ENCODE measurements at places on chromosomes 11 and 22.

- no peak for DNase-seq
Observed at GRCh38 chr11:33965032-33965431, 73.2 kb upstream of the LMO2 start.

- no peak for DNase-seq
Observed at GRCh38 chr11:76621868-76622267, 48.7 kb downstream of the LRRC32 start.

DNA sequence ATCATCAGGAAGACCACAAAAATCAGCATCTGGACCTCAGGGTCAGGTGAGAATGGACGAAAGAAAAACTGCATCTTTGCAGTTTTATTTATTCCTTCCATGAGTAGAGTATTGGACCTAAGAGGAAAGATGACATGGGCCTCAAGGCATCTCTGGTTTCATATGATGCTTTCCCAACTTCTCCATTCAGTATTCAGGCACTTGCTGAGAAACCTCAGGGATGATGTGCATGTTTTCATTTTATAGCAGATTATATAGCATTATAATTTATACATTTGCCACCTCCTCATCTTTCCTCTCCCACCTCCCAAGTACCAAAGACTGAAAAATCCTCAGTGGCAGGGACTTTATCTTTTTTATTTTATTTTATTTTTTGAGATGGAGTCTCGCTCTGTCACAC is at the start of gene OR10V1:
Gene OR10V1, minus strand, starts transcription at position 101 of the 400 bp plus-strand sequence. Its CDS starts 0 bp downstream, at position 101.
- no peak for DNase-seq

GRCh38 chr11:118749429-118749828 is 41.5 kb downstream of the DDX6 start:
- DNase-seq = no peak

DNA sequence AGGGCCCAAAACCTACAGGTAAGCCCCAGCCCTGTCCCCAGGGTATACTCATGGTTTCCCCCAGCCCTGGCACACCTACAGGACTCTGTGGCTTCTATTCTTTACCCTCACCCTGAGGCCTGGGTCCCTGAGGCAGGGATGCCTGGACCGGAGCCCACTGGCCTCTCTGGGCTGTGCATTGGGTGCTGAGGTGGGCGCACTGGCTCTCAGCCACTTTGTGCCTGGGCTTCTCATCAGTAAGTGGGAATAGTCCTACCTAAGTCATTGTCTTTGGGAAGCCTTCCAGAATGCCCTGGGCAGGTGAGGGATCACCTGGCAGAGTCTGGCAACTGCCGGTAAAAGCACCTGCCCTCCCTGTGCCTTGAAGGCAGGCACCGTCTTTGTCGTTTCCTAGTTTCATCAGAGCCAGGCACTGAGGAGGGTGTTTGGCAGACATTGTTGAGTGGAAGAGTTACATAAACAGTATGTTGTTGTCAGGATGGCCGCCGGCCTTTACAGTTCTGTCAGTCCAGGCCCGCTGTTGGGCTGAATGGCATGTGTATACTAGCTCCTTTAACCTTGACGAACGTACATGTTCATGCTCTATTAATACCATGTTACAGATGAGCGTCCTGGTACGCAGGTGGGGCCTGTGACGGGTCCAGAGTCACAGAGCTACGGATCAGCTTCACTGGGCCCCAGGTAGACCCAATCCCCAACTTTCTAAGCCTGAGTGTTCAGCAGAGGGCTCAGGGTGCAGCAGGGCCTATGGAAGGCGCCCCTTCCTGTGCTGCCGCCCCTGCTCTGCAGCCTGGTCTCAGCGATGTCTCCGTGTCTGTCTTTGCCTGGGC is 23.0 kb downstream of the SHANK3 start:
- DNase-seq = no peak

GRCh38 chr22:23722160-23722559 is 28.8 kb downstream of the ZNF70 start:
- DNase-seq = no peak

GRCh38 chr11:1982873-1983600 is 14.6 kb downstream of the H19 start:
- no peak for DNase-seq

DNA sequence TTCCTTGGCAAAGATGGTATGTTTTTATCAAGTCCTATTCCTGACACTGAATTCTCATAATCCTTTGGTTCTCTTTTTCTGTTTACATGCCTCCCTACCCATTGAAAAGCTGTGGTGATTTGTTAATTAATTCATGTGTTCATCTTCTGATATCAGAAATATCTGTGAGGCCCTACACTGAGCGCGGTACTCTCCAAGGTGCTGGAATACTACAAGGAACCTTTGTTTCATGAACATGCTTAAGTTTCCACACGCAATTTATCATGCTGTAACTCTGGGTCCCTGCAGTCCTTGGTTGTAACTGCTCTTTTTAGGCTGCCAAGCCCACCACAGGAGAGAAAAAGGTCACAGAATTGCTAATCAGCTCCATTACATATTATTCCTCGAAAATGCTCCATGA is 331.8 kb downstream of the FAT3 start:
- DNase-seq = no peak

DNA sequence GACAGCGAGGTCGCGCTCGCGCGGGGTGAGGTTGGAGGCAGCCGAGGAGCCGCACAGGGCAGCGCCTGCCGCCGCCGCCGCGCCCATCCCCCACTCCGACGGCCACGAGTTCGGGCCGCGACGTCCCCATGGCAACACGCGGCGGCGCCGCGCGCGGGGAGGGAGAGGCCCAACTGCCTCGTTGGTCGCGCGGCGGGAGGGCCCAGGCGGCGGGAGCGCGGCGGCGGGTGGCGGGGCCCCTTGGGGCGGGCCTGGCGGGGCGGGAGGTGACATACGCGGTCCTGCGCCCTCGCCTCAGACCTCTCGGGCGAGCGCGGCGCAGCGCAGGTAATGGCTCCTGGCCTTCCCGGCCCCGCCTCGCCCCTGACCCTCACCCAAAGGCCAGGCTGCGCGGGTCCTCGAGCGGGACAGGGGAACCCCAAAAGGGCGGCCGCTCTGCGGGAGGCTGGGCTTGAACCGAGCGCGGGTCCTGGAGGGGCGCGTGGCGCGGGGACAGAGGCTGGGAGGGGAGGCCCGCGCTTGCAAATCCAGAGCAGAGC is at the start of gene DEUP1:
Gene DEUP1, plus strand, starts transcription at position 297 of the 539 bp plus-strand sequence. CDS start 1,518 bp downstream, outside the sequence.
- peak; percentile 9 for DNase-seq

DNA sequence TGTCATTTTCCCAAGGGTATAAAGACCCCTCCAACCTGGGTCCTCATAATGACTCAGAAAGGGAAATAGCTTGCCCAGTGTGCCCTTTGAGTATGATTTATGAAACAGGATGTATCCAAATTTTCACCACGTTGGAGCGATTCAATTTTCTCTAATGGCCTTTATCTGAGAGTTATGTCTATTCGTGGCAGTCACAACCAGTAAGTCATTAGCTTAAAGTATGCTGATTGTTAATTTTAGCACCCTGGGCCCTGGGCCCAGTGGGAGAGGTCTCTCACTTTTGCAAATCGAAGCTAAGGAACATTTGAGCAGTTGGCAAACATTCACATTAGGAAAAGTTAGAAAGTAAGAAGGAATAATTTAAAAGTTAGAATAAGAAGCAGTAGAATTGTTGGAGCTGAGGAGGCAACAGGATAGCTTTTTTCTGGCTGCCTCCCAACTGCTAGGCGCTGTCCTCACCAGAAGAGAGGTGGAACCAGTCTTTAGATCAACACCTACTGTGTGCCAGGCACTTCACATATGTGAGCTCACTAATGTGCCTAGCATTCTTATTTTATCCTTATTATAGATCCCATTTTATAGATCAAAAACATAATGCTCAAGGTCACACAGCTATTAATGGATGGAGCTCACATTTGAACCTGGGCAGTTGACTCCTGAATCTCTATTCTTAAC is 24.5 kb downstream of the INSC start:
- DNase-seq = no peak

DNA sequence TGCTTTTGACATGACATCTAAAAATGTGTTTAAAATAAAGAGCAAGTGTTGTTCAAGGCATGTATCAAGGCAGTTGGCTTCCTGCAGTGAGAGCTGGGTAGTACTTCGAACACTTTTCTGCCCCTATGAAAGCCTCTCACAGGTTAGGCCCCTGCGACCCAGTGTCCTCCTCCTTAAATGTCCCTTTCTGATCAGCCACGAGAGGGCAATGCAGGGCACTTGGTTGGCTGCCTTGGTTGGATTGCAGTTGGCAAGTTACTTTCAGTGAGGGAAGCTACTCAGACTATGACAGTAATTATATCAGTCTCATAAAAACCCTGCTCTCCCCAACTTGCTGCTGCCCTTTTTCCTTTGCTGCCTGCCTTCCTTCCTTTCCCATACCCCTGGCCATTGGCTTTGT is 743.8 kb downstream of the NTM start:
- DNase-seq = peak; percentile 24

DNA sequence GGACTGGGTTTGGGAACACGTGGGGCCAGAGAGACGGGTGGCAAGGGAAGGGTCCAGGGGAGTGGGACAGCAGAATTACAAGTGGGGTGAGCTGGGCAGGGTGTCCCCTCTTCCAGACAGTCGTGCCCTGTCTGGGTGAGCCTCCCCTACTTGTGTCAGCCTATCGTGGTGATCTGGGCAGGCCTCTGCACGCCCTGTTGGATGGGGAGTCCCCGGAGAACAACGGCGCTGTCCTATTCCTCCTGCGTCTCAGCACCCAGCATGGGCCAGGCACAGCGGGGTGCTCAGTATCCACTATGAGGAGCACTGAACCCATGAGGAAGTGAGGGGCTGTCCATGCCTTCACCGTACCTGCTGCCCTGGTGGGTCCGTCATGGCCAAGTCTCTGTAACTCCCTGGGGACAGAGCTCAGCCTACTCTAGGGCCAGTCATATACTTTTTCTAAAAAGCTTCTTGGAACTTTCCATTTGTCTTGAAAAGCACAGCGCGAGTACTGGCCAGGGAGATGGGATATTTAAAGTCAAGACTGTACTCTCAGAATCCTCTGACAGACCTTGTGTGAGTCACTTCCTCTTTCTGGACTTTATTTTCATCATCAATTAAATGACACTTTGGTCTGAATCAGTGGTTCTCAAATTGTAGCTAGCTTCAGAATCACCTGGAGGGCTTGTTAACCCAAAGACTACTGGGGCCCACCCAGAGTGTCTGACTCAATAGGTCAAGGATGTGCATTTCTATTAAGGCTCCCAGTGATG is 81.7 kb upstream of the NECTIN1 start:
- no peak for DNase-seq

DNA sequence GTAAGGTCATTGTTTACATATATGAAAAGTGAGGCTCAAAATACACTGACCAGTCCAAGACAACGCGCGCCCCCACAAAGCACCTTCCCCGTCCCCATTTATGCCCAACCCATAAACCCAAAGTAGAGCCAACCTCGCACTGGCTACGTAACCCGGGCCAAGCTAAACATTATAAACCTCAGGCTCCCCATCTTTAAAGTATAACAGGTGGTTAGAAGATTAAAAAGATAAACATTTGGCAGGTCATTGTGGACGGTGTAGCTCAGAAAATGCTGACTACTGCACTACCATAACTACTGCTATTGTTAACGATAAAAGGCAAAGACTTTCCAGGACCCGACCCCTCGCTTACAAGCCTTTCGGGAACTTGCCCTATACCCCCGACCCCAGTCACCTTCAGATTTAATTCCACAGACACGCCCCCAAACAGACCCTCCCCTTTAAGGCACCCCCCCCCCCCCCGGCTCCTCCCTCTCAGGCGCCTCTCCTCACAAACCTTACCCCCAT is 470 bp downstream of the NUMA1 start:
- peak; percentile 25 for DNase-seq

DNA sequence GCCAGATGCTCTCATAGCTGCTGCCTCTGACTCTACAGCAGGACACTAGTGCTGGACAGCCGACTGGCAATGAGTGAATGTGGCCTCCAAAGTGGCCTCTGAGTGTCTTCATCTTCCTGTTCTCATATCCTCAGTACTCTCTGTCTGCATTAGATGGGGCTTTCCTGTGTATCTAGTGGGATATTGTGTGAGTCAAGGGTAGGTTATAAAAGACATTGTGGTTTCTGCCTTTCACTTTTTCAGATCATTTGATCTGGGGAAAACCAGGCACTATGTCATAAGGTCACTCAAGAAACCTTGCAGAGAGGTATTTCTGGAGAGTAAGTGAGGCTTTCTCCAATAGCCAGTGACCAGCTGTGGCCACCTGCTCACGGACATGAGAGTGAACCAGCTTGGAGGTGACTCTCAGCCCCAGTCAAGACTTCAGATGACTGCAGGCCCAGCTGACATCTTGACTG is 333.6 kb upstream of the NCAM1 start:
- no peak for DNase-seq

GRCh38 chr11:69431136-69431535 is 50.3 kb upstream of the LINC01488 start:
- DNase-seq = no peak

GRCh38 chr11:127003260-127003981 is 2.9 kb upstream of the KIRREL3 start:
- DNase-seq = no peak

GRCh38 chr11:114472661-114473060 is 33.4 kb downstream of the REXO2 start:
- no peak for DNase-seq

DNA sequence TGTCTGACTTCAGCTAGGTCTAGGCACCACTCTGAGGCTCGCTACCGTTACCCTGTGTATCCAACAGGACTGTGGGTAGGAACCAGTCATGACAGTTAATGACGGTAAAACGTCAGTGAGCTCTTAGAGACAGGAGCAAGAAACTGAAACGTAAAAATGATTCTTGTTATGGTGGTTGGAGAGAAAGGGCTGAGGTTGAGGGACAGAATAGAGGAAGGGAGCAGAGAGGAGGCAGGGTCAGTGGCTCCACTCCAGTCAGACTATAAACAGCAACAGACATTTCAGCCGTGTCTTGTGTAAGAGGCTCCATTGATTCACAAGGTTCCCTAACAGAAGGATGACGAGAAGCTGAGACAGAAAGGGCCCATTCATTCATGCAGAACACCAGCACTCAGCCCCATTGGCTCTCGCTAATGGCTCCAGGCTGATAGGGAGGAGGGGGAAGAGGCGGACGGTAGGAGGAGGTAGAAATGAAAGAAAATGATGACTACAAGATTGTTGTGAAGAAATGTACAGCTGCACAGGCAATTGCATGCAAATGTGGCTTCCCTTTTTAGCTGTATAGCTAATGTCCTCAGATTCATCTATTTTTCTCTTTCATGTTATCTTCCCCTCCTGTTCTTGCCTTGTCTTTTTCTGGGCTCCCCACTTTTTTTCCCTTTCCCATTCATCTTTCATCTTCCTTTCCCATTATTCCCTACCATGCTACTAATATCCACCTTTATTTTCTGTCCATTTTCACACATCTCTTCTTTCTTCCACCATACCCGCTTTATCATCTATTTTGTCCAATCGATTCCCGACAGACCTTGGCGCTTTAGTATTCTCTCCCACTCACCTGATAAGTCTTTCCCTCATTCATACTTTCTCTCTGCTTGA is 34.3 kb downstream of the ETS1 start:
- DNase-seq = no peak

- no peak for DNase-seq
Observed at GRCh38 chr11:39768214-39768613, 1691.2 kb downstream of the LRRC4C start.

- DNase-seq = no peak
Observed at GRCh38 chr22:27990451-27990840, 71.4 kb upstream of the PITPNB start.

Data from hematopoietic multipotent progenitor cell treated with erythropoietin and hydrocortisone succinate and interleukin-3 and kit ligand, for 8 days (in vitro differentiated cells).